IPS DF 6.9 (cell line): ENCODE measurements at places on chromosomes 6 and 20.

DNA sequence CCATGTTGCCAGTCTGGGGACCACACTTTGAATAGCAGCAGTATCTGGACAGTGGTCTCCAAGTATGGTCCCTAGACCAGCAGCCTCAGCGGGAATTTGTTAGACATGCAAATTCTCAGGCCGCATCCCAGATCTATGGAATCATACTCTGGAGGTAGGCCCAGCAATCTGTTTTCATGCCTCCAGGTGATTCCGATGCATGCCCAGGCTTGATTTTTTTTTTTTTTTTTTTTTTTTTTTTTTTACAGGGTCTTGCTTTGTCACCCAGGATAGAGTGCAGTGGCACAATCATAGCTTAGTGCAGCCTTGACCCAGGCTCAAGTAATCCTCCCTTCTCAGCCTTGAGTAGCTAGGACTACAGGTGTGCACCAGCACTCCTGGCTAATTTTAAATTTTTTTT lies 682 bp upstream of the SLA2 start:
- DNase-seq: no peak

GRCh38 chr6:138240476-138241245 lies 22.4 kb upstream of the PBOV1 start:
- DNase-seq: no peak

- DNase-seq: no peak
These were observed 202.4 kb upstream of the CDH4 start for GRCh38 chr20:61049684-61050083.

GRCh38 chr6:43150051-43150751 lies 20.9 kb upstream of the SRF start:
- DNase-seq: no peak
